ENCODE measurements at places on chromosomes 11 and 22. TPM values are rescaled to one million over a fixed set of nuclear protein-coding genes. Genes with fewer than 3 reads are reported as not detected.

Gene PIH1D2
- total RNA-seq, result 1.5 TPM

DNA sequence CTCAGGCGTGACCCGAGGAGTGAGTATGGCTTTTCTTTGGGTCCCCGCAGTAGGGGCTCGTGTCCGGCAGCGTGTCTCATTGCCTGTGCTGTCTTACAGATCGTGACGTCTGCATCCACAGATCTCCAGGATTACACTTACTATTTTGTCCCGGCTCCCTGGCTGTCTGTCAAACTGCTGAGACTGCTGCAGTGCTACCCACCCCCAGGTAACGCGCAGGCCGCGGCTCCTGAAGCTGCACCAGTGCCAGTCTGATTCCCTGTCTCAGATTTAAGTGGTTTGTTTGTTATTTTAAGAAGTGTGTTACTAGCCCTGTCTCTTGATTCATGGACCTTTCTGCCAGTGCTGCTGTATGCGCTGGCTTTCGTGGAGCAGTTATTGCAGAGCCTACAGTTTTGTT lies 52.0 kb downstream of the MUC6 start:
- DNase-seq, result no peak

DNA sequence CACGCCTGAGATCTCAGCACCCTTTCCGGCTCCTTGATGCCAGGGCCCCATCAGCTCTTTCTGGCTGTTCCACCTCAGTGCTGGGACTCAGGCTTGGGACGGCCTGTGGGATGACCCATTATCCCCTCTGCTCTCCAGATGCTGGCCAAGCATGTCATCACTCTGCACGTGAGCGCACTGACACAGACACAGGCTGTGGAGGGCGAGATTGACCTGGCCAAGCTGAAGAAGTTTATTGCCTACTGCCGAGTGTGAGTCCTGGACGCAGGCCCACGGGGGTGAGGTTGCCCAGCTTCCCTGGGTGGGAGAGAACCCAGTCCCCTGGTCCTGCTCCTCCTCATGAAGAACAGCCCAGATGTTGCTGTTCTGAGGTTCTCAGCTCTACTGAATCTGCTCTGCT lies 17.7 kb downstream of the MCM5 start:
- DNase-seq, result no peak

DNA sequence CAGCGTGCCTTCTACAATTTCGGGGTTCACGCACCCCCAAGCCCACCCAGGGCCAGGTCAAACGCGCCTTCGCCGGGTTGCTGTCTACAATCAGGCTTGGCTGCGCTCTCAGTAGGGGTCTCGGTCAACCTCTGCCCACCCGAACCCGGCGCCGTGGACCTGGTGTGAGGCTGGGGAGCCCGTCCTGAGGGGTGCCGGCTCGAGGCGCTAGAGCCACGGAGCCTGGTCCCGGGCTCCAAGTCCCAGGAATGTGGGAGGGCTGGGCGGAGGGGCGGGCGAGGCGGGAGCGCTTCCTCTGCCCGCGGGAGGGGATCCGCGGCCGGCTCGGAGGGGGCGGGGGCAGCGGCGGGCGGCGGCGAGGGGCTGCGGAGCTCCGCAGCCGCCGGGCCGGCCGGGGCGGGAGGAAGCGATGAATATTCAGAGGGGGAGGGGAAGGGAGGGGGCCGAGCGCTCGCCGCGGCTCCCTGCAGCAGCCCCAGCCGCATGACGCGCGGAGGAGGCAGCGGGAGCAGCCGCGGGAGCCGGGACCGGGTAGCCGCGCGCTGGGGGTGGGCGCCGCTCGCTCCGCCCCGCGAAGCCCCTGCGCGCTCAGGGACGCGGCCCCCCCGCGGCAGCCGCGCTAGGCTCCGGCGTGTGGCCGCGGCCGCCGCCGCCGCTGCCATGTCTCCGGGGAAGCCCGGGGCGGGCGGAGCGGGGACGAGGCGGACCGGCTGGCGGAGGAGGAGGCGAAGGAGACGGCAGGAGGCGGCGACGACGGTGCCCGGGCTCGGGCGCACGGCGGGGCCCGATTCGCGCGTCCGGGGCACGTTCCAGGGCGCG lies at the start of gene PTPRJ:
PTPRJ (plus strand) TSS at position 472 of the 819 bp plus-strand sequence. CDS start 354 bp downstream, outside the sequence.
- no peak for DNase-seq

DNA sequence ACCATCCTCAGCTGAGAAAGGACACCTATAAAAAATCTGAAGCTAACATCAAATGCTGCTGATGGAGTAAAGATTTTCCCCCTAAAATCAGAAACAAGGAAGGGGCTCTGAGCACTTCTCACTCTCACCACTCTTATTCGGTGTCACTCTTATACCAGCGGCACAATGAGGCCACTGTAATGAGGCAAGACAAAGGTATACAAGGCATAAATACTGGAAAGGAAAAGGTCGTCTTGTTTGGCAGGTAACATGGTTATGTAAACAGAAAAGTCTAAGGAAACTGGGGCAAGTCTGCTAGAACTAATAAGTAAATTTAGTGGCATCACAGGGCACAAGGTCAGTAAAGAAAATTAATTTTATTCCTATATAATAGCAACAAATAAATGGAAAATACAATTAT lies 8.1 kb upstream of the MOB2 start:
- no peak for DNase-seq

DNA sequence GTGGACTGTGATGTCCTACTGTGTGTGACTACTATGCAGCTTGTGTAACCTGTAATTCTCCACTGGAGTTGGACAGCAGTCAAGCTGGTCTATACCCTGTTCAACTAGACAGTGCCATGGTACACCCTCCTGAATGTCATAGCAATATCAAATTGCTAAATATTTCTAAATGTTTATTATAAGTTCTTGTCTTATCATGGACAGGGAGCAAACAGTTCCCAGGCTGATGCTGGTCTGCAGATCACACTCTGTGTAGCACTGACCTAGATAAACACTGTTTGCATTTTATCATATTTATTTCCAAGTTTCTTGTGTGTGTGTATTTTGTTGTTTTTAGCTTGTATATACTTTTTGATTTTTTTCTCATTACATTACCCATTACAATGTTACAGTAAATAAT lies 22.0 kb downstream of the PARVA start:
- DNase-seq, result no peak

DNA sequence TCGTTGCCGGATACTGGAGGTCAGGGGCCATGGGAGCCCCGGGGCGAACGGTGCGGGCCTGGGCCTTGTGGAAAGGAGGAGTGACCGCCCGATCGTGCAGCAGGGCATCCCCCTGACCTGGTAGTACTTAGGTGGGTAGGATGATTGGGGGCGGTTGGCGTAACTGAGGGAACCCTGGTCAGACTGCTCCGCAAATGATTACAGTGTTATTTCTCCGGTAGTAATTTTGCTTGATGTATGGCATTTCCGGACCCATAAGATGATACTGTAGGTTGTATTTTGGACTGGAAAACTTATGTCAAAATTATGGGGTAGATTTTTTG lies 762 bp downstream of the MTMR3 start:
- no peak for DNase-seq

Gene ALKBH8
- 4.8 TPM for total RNA-seq

GRCh38 chr11:100903284-100903683 lies 216.2 kb downstream of the ARHGAP42 start:
- no peak for DNase-seq

DNA sequence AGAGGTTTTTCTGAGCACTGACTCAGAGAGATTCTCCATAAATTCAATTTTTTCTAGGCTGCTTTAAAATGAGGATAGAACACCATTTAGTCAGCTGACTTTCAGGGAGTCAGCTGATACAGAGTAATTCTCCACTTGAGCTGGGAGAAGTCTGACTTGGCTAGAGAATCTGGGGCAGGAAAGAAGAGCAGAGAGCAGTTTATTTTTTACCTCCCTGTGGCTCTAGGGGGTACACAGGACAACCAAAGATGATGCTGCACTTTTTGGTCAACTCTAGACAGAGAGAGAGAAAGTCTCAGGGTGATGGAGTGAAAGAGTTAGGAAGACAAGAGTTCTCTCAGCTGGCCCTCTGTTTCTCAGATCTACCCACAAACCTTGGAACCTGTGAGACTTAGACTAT lies 67.3 kb upstream of the EED start:
- no peak for DNase-seq

Gene GSTT2B
- 3.0 TPM for total RNA-seq

- no peak for DNase-seq
These were observed 113.8 kb upstream of the CD82 start for GRCh38 chr11:44451706-44452105.

DNA sequence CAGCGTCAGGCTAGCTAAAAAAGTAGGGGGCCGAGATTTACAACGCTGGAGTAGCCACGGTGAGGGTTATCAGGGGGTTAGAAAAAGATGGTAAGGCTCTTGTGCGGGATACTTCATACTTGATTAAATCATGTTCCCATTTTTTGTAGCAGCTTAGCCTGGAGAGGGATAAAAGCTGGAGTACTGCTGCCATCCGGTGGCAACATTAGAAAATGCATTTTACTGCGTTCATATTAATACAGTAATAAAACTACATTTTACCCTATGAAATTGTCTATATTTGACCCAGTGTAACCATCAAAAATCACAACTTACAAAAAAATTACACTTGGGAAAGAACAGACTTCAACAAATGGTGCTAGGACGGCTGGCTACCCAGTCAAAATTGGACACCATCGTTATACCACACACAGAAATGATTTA lies 17.3 kb downstream of the RPUSD4 start:
- peak; percentile 43 for DNase-seq

Gene OPCML
- total RNA-seq, result not detected

DNA sequence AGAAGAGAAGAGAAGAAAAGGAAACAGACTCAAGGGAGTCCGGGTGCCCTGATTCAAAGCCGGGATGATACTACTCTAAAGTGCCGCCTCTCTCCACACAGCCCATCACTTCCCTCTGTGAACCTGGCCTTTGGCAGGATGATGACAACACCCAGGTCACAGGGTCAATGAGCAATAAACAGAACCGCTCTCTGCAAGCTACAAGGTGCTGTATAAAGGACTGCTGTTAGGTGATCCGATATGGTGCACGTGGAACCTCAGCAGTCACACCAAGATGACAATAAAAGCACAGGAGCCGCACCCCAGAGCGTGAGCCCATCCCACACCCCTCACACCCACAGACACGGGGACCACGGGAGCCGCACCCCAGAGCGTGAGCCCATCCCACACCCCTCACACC lies 10.7 kb downstream of the TTLL1 start:
- DNase-seq, result no peak

GRCh38 chr22:46971099-46971763 lies 208.8 kb downstream of the TBC1D22A start:
- DNase-seq, result no peak

All from LHCN-M2 (cell line).